ENCODE measurements at places on chromosomes 13 and 19.

DNA sequence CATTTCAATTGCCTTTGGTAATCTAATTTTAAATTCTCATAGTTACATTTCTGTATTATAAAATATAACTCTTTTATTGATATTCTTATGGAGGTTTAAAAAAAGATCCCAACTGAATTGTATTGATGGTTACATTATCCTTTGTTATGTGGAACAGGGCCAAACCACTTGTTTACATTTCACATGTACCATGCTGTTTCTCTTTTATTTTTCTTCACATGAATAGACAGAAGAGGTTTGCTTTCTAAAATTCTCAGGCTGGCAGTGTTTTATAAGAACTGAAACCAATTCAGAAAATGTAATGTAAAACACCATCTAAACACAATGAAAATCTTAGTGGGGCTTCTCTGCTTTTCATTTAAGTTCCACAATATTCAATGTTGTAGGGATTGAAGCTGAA is 122.5 kb downstream of the GPC5 start:
- no peak for DNase-seq

GRCh38 chr13:46022481-46022880 is 30.1 kb downstream of the ZC3H13 start:
- DNase-seq, result no peak

- DNase-seq, result no peak
Measured at GRCh38 chr13:91369441-91369831, 21.9 kb downstream of the MIR17HG start.

DNA sequence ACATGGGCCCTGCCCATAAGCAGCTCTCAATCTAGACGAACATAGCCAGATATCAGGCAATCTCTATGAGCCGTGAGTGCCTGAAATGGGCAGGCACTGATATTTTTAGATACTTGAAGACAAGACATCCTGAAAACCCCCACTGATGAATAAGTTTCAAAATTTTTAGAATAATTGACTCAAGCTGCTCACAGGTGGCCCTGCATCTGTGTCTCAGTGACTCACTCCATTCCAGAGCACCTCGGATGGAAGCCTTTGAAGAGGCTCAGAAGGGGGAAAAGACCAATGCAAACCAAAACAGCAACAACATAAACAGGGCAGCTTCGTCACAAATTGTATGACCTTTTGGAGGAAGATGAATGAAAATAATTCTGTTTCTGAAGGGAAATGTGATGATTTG is 42.8 kb upstream of the SLC46A3 start:
- no peak for DNase-seq

GRCh38 chr13:20974981-20975585 is 72.5 kb upstream of the XPO4 start:
- no peak for DNase-seq

DNA sequence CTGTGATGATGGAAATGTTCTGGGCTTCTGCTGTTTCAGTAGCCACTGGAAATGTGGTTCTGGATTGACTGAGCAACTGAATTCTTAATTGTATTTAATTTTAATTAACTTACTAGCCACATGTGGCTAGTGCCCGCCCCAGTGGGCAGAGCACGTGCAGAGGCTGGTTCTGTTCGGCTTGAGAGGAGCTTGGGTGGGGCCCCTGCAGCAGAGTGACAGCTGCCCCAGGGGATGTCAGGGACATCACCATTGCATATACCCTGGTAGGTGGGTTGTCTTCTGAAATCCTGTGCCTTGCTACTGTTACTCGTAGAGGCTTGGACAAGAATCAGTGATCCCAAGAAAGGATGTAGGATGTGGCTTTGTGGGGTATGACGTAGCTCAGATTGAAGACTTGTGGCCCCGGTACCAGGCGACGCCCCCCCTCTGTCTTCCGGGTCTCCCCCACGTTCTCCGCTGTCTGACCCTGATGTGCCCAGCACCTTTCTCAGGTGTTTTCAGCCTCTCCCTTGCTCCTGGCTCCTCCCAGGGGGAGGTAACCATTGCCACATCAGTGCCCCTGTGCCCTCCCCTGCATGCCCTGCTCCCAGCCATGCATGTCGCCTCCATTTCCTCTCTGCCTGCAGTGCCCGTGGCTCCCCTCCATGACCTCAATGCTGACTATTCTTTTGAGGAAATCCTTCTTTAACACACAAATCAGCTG is 102.6 kb upstream of the RNF113B start:
- DNase-seq, result peak; percentile 82

DNA sequence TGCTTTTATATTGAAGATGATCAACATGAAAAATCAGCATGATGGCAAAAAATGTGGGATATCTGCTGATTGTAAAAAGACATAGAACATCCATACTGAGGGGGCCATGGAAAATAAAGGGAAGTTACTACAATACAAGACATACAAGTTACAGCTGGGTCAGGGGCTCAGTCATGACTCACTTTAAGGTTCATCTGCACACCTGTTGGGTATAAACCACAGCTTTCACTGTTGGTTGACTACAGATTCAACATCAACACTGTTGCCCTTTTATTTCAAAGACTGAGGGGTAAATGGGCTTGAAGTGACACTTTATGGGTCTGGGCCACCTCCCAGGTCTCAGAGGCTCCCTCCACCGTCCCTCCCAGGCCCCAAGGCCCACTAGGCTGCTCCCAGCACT is 98.1 kb upstream of the IRS2 start:
- DNase-seq, result no peak

- no peak for DNase-seq
Measured at GRCh38 chr13:44660050-44660449, 83.9 kb upstream of the TSC22D1 start.

- DNase-seq, result no peak
Measured at GRCh38 chr19:38352611-38353010, 17.0 kb downstream of the CATSPERG start.

DNA sequence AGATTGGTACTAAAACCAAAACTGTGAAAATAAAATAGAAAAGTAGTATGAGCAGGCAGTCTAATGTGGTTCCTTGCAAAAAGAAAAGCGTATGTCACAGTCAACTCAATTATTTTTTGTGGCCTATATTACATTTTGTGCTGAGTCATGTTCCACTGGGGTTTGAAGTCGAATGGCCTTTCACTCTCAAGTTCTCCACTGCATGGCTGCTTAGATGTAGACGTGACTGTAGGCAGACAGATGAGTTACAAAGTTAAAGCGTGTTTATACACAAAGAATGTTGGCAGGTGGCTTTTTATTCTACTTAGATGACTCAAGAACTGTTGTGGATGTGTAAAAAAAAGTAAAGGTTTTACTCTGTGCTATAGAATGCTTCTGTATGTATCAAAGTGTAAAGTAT is 133.9 kb downstream of the SLITRK6 start:
- no peak for DNase-seq

- DNase-seq, result no peak
Measured at GRCh38 chr19:38805180-38805579, 7.6 kb downstream of the LGALS4 start.

GRCh38 chr19:57302020-57302465 is 18.2 kb upstream of the ZNF543 start:
- no peak for DNase-seq

- no peak for DNase-seq
Measured at GRCh38 chr13:75473468-75473867, 8.5 kb downstream of the TBC1D4 start.

- no peak for DNase-seq
Measured at GRCh38 chr13:53121919-53122318, 93.3 kb downstream of the OLFM4 start.

- DNase-seq, result no peak
Measured at GRCh38 chr19:2374808-2375207, 14.7 kb downstream of the TMPRSS9 start.

- DNase-seq, result no peak
Measured at GRCh38 chr13:44259045-44260027, 114.3 kb upstream of the SERP2 start.

- no peak for DNase-seq
Measured at GRCh38 chr19:6073858-6074708, 36.2 kb downstream of the RFX2 start.

DNA sequence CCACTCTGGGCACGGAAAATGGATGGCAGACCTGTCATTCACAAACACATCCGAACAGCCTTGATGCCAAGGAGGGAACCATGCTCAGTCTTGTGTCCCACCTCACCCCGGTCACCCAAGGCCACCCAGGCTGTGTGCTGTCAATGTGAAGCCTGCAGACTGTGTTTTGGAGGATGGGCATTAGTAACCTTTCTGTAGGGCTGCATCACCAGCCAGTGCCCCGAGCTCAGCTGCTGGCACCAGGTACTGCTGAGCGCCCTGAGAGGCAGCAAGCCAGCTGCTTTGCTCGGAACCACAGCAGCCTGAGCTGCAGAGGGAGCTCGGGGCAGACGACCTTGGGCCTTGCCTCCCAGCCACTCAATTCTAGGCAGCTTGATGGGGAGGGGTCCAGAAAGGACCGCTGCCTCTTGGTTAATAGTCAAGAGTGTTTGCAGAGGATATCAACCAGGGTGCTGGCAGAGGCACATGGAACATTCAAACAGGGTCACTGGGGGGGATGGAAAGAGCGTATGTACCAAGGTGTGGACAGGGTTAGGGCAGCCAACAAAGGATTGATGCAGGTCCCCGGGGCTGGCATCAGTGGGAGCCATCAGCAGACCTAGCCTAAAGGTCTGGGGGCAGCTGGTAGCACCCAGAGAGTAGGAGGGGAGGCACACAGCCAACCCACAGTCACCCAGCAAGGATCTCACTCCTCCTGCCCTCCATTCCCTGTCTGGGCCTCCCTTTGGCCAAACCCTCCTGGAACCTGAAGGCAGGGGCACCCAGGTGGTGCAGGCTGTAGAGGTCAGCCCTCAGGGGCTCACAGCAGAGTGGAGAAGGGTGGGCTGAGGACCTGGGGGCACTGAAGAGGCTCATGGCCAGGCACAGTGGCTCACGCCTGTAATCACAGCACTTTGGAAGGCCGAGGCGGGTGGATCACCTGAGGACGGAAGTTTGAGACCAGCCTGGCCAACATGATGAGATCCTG is 8.1 kb downstream of the VSTM2B start:
- no peak for DNase-seq

DNA sequence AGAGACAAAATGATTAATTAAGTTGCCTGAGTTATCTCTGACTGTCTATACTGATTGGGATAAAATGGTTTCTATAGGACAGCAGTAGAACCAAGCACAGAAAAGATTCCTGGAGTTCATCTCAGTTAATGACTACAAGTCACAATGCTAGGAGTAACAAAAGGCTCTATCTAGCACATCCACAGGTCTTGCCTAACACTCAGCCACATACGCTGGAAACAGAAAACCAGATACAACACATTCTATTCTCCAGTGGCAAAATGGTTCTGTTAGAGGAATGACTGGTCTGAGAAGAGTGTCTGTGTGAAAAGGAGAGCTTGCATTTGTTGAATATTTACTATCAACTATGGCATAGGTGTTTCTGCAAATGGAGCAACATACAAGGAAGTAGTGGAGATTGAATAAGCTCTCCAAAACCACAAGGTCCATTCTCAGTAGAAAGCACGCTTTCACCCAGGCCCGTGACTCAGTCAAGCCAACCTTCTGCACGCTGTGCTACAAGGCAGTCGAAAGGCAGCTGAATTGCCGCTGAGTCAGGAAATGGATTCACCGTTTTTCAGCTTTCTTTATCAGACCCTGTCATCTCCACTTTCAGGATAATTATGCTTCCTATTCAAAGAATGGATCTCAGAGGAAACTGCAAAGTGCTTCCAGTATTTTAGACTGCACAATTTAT is 761.5 kb downstream of the EFNB2 start:
- no peak for DNase-seq

- no peak for DNase-seq
Measured at GRCh38 chr19:3687393-3687773, 12.9 kb downstream of the PIP5K1C start.

DNA sequence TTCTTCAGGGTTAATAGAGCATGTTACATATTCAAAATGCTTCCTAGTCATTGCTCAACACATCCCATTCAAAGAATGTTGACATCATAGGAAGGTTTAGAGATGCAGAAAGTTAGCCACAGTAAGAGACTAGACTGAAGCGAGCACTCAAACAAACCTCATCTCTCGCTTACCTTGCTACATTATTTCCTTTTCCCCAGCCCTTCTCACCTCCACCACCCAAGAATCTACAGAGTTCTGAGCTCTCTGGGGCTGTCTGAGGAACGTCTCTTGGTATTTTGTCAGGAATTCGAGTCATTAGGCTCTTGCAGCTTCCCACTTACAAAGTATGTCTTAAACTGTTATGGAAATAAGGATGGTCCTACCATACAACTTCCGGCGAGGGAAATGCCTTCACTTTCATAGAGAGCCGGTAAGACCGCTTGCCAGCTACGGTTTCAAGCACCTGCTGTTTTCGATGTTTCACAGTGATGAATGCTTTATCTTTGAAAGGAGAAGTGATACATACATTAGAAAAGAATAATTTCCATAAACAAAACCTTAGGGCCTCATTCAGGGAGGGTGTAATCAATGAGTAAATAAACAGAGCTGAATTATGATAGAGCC is 65.1 kb downstream of the FLT1 start:
- no peak for DNase-seq

GRCh38 chr13:73074014-73074413 is 15.2 kb downstream of the KLF5 start:
- no peak for DNase-seq

GRCh38 chr19:6267552-6268381 is 12.0 kb downstream of the MLLT1 start:
- DNase-seq, result no peak

GRCh38 chr13:56718791-56719190 is 421.9 kb upstream of the PRR20A start:
- DNase-seq, result no peak

DNA sequence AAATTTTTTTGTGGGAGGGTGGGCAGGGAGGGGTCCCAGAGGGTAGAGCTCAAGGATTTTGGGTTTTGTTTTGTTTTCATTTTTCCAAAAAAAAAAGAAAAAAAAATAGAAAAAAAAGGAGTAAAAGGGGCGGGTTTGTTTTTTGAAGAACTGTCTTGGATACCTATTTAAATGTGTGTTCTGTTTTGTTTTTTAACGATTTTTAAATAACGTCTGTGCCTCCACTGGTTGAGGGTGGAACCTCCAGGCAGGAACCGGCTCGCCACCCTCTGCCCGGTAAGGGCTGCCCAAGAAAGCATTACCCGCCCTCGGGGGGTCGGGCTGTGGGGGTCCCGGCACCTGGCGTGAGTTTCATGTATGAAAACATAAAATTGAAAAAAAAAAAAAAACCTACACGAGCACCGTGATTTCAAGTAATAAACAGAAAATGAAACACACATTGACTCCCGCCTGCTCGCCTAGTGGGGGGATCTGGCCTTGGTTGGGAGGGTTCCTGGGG is 10.4 kb downstream of the MIDN start:
- DNase-seq, result no peak

DNA sequence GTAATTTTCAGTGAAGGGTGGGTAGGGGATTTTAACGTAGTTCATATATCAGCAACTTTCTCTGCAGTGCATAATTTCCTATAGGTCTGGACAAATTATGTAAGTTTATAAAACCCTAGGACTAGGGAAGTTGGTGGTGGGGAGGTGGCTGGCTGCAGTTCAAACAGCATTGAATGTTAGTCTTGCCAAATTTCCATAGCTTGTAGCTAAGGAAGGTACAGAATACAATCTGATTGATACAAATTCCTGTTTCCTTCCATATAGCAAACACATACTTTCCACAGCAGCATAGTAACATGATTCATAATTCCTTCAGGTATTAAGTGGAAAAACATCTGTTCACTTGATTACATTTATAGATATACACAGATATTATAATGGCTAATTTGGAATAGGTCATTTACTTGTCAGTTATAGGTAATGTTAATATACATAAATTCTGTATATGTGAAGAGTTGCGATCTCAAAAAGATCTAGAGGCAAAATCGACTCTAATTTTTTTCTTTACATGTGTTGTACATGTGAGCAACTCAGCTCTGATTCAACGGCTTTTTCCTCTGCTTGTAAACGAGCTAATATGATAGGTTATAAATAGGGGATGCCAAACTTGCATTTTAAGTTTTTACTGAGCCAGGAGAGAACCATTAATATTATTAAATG is 233.4 kb upstream of the CSNK1A1L start:
- DNase-seq, result no peak

All from right renal pelvis (tissue), 4 donors.